ENCODE measurements at places on chromosomes 2 and 18.

DNA sequence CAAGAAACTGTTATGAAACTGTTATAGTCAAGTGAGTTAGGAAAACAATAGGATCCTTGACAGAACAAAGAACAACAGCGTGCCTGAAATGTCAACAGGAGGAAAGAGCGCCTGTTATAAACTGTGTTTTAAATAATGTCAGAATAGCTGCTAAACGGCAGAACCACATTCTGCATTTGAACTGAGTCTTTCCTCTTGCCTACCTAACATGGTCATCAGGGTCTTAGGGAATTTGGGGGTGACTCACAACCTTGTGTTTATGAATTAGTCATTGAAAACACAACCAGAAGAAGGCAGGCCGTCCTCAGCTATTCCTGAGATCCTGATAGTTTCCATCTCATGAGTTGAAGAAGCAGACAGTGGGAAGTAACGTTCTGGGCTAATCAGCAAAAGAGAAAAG lies 222.0 kb upstream of the FN1 start:
- no peak for DNase-seq

- no peak for DNase-seq
These were observed 205.5 kb downstream of the ZNF521 start for GRCh38 chr18:25146512-25146910.

DNA sequence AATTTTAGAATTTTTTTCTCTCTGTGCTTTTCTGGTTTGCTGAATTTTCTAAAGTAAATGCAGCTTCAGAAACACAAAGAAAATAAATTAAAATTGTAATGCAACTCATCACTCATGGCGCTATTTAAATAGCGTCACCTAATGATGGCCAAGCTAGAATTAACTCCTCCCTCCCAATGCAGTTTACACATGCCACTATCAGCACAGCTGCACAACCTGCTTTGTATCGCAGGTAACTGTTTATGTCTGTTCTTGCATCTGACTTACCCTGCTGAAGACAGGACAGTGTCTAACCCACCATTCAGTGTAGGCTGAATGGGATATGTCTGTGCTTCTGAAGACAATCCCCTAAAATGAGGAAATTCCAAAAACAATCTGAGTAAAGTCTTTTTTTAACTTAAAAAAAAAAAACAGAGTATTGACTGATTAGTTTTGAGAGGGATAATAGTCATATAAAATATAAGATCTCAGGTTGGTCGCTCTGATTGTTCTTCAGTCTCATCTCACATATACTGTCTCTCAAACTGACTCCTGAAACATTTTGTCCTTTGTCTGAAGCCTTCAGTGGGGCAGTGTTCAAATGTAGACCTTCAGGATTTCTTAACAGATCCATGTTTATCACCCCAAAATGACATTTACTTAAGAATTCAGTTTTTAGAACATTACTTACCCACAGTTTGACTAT lies 271.4 kb downstream of the ZEB2 start:
- no peak for DNase-seq

DNA sequence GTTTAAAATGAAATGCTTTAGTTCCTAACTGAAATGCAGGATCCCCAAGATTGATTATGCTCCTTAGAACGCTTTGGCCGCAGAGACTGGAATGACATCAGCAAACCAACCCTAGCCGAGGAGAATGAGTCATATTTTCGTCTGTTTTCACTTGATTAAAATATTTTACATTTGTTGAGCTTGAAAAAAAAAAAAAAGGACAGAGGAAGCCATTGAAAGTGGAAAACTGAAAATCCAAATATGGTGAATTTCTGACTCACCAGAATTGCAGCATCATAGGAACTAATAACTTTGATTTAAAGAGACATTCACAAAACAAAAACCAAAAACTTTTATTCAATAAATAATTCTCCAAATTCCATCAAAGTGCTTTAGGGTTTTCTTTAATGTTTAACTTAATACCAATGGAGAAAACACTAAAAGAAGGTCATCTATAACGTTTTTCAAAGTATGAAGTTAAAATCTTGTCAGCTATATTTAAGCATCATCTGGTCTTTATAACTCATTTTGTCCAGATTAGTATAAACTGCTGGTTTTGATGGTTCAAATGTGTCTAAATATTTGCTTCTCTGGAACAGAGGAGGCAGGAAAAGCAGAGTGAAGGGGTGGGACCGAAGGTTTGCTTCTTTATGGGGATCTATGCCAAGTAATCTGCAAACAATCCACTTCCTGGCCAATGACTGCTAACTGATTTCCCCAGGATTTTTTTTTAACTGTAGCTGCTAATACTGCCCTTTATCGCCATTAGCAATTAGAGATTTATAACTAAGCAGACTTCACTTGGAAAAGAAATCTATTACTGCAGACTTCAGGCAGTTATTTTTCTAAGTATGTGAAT lies 30.9 kb upstream of the COL5A2 start:
- no peak for DNase-seq

GRCh38 chr2:197890168-197890567 lies 85.8 kb downstream of the PLCL1 start:
- DNase-seq, result no peak

DNA sequence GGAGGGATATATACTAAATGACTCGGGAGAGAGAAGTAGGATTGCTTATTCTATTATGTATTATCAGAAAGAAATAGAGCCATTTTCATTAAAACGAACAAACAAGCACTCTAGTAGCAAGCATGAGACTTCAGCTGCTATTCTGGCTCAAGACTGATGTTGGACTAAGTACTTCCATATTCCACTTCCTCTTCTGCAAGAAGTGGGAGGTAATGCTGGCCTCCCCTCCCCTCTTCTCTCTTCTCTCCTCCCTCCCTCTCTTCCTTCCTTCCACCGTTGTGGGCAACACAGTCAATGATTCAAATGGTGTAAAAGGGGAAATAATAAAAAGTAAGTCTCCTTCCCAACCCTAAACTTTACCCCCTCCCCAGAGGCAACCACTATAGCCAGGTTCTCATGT lies 62.6 kb downstream of the EMX1 start:
- DNase-seq, result no peak

DNA sequence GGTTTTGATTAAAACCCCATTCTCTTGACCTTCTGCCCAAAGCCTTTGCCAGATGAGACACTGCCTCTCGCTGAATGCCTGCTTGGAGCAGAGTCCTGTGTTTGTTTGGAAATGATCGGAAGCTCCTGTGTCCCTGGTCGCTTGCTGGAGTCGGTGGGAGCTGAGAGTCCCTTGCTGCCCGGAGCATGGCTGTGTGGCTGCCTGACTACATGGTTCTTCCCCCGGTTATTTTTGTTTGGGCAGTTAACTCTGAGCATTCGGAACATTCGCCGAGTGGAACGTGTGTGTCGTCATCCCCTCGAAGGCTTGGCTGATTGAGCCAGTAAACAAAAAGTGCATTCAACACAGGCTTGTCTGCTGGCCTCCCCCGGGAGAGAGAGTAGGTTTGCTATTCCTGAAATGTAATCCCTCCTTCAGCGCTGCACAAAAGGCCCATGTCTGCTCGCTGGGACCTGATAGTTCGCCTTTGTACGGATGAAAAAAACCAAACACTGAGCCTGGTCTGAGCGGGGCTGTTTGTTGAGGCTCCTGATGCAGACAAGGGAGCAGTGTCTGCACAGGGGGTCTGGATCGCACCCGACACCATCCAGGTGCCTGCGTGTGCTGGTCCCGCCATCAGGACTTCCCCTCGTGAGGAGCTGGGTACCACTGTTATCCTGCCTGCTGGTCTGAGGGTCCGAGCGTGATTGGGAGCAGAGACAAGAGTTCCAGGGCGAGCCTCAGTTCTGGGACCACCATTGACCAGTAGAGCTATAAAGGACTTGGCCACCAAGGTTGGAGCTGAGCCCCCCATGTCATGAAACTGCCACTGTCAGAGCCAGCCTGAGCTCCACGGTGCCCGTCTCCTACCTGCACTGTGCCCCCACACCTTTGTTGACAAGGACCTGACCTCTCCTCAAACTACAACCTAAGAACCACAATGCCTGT lies 83.8 kb downstream of the AGAP1 start:
- DNase-seq, result no peak

DNA sequence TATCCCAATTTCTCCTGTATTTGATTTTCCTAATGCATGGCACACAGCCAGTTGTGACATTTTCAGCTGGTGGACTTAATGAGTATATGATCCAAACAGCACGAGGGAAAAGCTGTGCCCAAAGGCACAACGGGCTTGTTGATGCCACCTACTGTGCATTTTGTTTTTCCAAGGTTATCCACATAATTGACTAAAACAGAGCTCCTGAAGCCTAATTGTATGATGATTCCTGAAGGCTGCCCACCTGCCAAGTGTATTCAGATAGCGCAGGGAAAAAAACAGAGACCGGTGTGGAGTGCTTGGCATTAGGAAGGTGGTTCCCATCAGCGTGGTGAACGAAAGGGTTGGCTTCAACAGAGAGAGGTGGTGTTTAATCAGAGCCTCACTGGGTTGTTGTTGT lies 14.9 kb downstream of the RBMS1 start:
- DNase-seq, result no peak

GRCh38 chr2:29657674-29658073 lies 263.7 kb downstream of the ALK start:
- no peak for DNase-seq

- no peak for DNase-seq
These were observed 145.9 kb downstream of the GFPT1 start for GRCh38 chr2:69241093-69241492.

DNA sequence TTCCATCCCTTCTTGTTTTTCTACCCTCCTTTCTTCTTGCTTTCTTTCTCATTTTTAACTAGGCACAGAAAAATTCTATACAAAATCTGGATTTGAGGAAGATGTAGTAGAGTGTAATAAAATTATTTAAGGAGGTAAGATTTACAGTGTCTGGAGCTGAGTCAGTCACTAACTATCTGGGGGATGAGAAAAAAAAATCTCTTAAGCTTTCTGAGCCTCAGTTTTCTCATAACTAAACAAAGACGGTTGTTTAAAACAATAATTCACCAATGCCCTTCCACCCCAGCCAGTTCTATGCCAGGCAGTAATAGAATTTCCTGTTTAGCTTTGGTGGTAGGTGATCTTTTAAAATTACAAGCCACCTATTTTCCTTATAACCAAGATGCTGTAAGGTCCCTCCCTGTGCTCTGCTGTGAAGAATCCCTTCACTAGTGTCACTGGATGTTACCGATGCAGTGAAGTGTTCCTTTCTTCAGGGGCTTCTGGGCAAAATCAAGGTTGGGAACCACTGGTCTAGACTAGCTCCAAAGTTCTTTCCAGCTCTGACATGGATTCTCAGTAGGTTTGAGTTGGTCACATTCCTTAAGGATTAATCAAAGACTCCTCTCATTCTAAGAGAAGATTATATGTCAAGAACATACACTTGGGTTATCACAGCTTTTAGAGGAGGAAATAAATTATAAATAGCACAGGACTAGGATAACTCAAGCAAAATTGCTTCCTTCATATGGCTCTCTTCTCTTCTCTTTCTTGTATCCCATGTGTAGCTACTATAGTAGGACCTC lies 289.0 kb downstream of the CDH2 start:
- no peak for DNase-seq

DNA sequence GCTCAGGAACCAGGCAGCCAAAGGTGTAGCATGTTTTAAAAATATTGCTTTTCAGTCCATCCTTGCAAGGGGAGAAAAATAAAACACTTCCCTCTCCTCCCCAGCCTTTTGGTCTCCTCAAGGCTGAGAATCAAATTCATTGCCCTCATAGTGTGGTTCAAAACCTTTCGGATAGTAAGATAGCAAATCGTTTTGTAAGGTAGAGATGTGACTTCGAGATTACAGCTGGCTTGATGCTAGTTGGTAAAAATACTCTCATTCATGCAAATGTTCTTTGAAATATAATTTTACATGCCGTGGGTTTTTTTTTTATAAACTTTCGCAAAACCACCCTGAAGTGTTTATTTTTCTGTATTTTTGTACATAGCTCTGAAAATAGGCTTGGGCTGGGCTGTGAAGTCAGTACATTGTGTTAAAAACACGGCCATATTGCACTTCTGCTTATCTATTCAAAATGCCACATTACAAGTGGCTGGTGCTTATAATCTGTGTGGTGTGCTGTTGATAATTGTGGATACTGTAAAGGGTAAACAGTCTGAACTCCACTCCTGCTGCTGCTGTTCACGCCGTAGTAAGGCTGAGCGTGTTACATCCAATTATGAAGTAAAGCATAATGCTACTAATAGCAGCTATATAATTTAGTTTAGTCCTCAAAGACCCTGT lies 172.0 kb upstream of the SIX3 start:
- DNase-seq, result no peak

DNA sequence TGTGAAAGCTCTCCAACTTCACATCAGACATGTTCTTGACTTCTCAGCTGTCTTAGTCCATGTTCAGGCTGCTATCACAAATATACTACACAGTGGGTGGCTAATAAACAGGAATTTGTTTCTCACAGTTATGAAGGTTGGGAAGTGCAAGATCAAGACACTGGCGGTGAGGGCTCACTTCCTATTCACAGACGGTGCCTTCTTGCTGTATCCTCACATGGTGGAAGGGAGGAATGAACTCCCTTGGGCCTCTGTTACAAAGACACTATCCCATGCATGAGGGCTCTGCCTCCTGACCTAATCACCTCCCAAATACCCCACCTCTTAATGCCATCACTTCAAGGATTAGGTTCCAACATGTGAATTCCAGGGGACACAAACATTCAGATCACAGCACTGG lies 9.7 kb downstream of the UXS1 start:
- DNase-seq, result no peak
